ENCODE measurements at places on chromosomes 6 and 20.

DNA sequence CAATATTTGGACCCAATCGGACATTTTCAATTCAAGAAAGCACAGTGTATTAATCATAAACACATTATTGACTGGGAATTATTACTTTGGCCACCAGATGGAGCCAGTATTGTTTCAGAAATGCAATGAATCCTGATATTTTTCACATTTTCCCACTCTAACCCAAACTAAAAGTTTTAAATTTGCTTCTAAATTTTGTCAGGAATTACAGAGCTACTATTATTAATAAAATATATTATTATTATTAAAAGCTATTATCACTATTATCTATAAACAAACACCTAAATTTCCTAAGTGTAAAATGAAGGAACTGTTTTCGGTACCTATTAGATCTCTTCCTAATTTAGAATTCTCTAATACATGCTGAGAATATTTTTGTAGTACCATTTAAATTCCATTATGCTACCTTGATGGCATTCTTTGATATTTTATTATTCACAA is 245.3 kb downstream of the OGFRL1 start:
- DNase-seq = no peak

DNA sequence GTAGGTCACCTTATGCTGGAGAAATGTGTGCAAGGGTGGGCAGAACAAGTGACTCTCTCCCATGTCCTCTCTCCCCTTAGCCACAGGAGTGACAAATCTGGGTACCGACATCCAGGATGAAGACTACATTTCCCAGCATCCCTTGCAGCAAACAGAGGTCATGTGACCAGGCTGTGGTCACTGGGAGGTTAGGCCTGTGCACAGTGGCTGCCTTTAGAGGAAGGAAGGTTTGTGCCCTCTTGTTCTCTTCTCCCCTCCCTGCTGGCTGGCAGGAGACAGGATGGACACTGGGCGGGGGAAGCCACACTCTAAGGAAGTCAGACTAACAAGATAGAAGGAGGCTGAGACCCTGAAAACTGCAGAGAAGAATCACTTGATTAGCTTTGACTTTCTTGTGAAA is 360.2 kb downstream of the PREX1 start:
- DNase-seq = no peak

- no peak for DNase-seq
Measured at GRCh38 chr6:32151181-32151862, 417 bp downstream of the PRRT1 start.

- no peak for DNase-seq
Measured at GRCh38 chr20:33124261-33124660, 43.7 kb upstream of the BPIFA2 start.

- DNase-seq = peak; percentile 24
Measured at GRCh38 chr6:4610256-4610655, 165.9 kb upstream of the CDYL start.

DNA sequence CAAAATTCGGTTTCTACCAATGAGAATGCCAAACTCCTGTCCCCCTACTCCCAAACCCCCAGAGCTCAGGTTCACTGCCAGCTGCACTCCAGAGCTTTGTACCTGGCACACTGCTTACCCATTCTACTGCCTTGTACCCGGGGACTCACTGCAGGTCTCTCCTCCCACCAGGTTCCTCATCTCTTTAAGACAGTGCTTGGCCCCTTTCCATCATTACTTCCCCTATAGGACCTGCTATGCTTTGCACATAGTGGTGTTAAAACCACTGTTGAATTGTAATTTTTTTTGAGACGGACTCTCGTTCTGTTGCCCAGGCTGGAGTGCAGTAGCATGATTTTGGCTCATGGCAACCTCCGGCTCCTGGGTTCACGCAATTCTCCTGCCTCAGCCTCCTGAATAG is 25.9 kb downstream of the LYRM4 start:
- no peak for DNase-seq

DNA sequence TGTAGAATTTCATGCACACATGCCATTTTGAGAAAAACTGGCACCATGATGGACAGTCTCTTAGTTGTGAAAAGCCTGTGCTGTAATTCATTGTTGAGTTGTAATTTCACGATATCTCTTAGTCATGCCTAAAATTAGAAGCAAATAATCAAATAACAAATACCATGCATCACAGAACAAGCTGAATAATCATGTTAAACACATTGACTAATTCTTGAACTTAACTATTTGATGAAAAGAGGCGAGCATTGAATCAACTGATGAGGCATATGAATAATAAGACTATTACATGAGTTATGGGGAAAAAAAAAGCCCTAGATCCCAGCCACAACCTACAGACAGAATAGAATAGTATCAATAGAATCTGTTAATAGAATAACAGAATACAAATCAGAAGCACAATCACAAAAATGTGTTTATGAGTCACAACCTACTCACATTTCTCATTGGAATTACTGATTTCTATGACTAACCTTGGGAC is 14.2 kb upstream of the RNF217 start:
- DNase-seq = no peak

- no peak for DNase-seq
Measured at GRCh38 chr6:26561533-26562466, 23.6 kb downstream of the HMGN4 start.

- DNase-seq = no peak
Measured at GRCh38 chr6:6609450-6609849, 20.9 kb downstream of the LY86 start.
